CD4-positive, alpha-beta T cell treated with Interleukin-2 at 100 ng/mL for 4 hours (primary cell): ENCODE measurements at places on chromosomes 4 and X.
A peak's percentile ranks its signal among the peaks of the same experiment; 100 is the strongest.

- no peak for DNase-seq
Measured at GRCh38 chr4:154625971-154626370, 13.5 kb upstream of the FGG start.

- no peak for DNase-seq
Measured at GRCh38 chr4:60683357-60683756, 516.8 kb upstream of the ADGRL3 start.

- DNase-seq = no peak
Measured at GRCh38 chr4:45477311-45477733, 646.5 kb downstream of the GABRG1 start.

DNA sequence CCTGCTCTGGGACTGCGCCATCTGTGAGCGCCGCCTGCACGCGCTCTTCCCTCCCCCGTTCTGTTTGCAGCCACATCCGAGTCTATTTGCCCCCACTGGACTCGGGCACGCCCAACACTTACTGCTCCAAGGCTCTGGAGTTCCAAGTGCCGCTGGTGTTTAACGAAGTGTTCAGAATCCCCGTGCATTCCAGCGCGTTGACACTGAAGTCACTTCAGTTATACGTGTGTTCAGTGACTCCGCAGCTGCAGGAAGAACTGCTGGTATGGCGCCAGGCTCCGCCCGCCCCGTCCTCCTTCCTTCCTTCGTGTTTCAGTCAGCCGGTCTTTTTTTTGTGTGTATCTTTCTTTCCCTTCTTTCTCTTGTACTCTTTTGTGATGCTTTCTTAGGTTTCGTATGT, 30.7 kb upstream of the CLCN4 start:
- no peak for DNase-seq

- DNase-seq = no peak
Measured at GRCh38 chr4:119730671-119730950, 102.0 kb upstream of the PDE5A start.

- DNase-seq = no peak
Measured at GRCh38 chr4:89308161-89308500, 531 bp upstream of the GPRIN3 start.

DNA sequence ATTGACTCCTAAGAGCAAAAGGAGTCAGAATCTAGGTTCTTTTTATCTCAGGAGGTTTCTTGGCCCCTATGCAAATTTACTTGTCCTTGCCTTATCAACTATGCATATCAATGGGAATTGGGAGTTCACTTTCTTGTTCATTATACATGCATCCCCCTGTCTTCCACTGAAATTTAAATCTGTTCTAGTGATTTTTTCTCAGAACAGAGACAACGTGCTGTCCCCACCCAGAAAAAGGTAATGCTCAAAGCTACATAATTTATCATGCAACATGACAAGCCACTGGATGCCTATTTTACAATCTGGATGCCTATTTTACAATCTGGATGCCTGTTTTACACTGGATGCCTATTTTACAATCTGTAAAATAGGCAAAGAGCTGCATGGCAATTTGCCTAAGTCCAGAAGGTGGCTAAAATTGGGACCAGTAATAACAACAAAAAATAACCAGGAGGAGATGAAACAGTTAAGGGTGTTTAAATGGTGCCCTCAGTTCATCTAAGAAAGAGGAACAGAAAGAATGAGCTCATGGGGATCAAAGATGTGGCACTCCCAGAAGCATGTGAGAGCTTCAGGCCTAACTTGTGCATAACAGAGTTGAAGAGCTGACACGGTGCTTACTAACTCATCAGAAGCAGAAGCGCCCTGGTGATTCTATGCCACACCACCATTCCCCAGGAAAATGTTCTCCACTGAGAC, 537.8 kb upstream of the BOD1L1 start:
- DNase-seq = peak; percentile 2

GRCh38 chr4:74738464-74739143, 55.7 kb downstream of the BTC start:
- DNase-seq = no peak
